ENCODE measurements at places on chromosomes 5 and 9. TPM values are rescaled to one million over a fixed set of nuclear protein-coding genes. Genes with fewer than 3 reads are reported as not detected.

The MVB12B gene
- 3.5 TPM for total RNA-seq

The EIF4EBP3 gene
- total RNA-seq, result 0.86 TPM

GRCh38 chr5:28164568-28164967 is 1126.2 kb upstream of the CDH9 start:
- DNase-seq, result no peak

- peak; percentile 18 for DNase-seq
These were observed 667 bp downstream of the FBXO10 start for GRCh38 chr9:37575511-37575914.

The ANKRD31 gene
- under 0.01 TPM for total RNA-seq

The PHF24 gene
- not detected for total RNA-seq

The SPINK4 gene
- not detected for total RNA-seq

The FKTN gene
- total RNA-seq, result 44.0 TPM

GRCh38 chr5:34804913-34805312 is 34.1 kb upstream of the TTC23L start:
- no peak for DNase-seq

The SPATA31C1 gene
- not detected for total RNA-seq

The ANKRD55 gene
- under 0.01 TPM for total RNA-seq
